NCI-H1048 (cell line): ENCODE measurements at places on chromosomes 2 and 18.
A peak's percentile ranks its signal among the peaks of the same experiment; 100 is the strongest.

DNA sequence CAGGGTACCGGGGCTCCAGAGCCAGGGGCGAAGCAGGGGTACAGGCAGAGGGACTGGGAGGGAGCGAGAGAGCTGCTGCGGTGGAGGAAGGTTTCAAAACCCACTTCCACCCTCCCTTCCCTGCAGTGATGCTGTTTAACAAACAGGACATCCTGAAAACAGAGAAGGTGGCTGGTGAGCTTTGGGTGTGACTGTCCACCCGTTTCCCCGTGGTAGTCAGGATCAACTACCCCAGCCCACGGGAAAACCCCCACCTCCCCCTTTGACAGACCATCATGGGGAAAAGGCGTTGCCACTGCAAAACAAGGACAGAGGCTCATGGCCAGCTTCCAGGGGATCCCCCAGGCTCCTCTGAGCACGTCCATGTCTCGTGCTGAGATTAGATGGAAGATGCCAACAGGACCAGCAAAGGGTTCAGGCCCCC, 12.9 kb downstream of the TMEM185B start:
- no peak for DNase-seq

GRCh38 chr2:105712981-105713596, 31.6 kb upstream of the NCK2 start:
- no peak for DNase-seq

DNA sequence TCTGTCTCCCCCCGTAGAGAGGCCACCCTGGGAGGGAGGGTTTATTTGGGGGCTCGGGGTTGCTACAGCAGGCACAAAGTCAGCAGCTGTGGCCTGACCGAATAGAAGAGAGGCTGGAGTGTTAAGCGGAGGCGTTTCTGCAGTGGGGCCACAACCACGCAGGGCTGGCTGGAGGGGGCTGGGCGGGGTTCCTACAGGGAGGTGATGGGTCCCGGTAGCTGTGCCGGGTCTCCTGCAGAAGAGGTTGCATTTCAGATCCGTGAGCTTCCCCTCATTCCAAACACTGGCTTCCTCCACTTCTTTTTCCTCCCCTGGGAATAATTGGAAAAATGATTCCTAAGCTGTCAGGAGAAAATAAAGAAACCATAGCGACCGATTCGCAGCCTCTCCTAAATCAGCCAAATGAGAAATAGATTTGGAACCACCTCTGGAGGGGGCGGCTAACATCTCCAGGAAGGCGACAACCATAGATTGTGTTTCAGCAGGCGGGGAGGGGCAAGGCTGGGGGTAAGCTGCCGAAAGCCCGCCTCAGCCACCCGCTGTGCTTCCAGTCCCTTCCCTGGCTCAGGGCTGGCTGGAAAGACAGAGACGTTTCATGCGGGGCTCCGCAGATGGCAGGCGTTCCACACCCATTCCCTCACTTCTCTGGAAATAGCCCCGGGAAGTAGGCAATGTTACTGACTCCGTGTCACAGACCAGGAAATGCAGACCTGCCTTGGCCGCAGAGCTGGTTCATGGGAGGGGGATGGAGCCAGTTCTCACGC, 85.6 kb upstream of the TAF1B start:
- no peak for DNase-seq

DNA sequence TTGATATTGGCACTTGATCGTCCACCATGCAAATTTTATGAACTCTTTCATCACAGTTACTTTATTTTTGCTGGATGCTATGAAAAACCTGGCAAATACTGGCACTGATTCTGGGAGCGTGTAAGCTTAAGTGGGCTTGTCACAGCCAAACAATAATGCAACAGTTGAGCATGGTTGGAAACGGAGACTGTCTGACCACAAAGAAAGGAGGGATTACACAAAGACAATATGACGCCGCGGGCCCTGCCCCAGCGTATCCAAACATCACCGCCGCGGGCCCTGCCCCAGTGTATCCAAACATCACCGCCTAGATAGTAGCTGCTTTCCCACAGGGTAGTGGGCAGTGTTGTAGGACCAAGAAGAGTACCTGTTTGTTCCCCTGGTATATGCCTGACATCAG, 135.9 kb downstream of the PRPF40A start:
- DNase-seq, result peak; percentile 11

- DNase-seq, result no peak
Measured at GRCh38 chr18:23277399-23277798, 142.1 kb downstream of the CABLES1 start.

- DNase-seq, result no peak
Measured at GRCh38 chr2:69291004-69291650, 95.9 kb downstream of the GFPT1 start.

DNA sequence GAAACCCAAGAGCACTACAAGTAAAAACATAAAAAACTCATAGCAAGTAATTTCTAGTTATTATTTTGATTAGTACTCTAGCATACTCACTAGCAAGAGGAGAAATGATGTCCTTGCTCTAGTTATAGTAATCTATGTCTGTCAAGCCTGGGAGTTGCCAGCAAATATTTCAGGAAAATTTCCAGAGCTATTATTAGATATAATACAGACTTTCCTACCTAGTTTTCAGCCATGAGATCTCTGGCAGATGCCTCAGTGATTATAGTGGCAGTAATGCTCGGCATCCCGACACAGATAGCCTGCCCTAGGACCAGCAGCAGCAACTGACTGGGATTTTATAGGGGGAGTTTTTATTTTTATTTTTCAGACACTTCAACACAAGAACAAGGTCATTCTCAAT, 224.4 kb downstream of the ZNF385B start:
- no peak for DNase-seq

- no peak for DNase-seq
Measured at GRCh38 chr18:37487400-37487867, 78.2 kb downstream of the CELF4 start.

DNA sequence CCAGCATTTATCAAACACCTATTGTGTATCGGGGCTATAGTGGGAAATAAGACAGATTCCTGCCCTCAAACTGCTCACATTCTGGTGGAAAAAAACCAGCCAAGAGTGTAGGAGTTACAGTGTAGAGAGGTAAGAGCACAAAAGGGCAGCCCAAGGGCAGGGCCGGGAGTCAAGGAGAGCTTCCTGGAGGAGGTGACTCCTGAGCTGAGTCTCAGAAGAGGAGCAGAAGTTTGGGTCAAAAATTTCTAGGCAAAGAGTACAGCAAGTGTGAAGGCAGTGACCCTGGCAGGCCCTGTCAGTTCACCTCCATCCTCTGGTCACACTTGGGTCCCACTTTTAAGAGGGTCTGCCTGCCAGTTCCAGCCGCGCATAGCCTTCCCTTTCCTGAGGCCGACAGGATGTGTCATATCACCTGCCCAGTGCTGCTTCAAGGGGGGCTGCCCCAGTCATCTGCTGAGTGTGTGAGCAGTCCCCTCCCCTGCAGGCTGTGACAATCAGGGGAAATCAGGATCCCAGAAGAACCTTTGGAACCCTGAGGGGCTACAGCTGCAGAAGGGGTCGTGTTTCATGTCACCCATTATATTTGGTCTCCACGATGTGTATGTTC, 118.4 kb downstream of the GLI2 start:
- DNase-seq, result no peak

GRCh38 chr2:179444056-179444455, 179.4 kb upstream of the SESTD1 start:
- no peak for DNase-seq

GRCh38 chr18:32815881-32816280, 43.1 kb upstream of the KLHL14 start:
- DNase-seq, result no peak

DNA sequence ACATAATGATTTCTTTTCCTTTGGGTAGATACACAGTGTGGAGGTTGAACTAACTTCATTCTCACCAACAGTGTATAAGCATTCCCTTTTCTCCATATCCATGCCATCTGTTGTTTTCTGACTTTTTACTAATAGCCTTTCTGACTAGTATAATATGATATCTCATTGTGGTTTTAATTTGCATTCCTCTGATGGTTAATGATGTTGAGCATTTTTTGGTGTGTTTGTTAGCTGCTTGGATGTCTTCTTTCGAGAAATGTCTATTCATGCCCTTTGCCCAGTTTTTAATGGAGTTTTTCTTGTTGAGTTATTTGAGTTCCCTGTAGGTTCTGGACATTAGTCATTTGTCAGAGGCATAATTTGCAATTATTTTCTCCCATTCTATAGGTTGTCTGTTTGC, 59.8 kb downstream of the MARCHF4 start:
- no peak for DNase-seq

DNA sequence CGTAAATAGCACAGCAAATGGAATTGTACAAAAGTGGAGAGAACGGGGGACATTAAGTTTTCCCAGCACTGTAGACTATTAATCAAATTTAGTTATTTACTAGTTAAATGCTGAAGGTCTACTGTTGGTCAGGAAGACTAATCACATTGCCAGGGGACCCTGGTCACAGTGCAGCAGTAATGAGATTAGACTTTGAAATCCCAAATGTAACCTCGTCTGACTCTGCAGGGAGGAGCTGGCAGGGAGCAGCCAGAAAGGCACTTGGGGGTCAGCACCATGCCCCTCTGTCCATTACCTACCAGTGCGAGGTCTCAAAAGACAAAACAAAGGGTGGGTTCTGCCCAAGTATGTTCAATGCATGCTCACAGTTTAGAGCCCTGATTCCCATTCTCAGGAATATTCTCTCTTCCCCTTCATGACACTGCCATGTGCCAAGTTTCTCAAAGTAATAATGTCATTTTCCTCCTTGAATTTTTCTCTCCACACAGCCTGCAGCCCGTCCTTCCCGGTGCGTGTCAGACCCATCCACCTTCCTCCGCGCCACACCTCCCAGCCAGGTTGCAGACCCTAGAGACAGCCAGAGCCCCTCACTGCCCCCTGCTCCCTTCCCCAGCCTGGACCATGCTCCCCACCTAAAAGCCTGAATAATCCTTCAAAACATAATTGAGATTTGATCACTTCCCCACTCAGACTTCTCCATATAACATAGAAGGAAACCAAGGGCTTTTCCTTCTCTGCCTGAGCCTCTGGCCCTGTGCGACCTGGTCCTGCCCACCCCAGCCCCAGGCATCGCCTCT, 52.5 kb downstream of the TMEM18 start:
- DNase-seq, result no peak

GRCh38 chr2:164127971-164128527, 392.2 kb upstream of the FIGN start:
- no peak for DNase-seq

DNA sequence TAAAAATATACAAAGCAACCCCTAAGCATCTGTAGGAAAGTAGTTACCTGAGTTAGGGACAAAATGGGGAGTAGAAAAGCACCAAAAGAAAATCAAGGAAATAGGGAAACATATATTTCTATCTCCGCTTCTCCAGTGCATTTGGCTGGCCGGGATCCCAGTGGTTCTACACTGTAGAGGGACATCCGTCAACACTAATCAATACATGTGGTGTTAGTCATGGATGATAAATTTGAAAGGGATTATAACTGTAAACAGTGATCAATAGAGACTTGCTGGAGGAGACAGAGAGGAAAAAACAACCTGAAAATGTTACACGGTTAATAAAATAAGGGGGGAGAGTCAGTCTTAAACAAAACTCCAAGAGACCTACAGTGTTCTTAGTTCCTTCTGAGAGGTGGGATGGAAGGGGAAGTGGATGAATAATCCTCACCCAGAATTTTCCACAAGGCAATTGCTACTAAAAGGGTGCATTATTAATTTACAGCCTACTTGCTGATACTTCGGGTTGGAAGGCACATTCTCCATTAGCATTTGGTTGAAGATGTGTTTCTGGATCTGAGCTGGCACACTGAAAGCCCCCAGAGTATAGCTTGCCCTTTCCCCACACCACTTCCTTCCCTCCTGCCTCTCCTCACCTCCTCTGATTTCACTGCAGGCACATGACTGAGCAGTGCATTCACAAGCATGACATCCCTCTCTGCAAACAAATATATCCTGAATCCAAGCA, 530.0 kb downstream of the BCL11A start:
- DNase-seq, result no peak

DNA sequence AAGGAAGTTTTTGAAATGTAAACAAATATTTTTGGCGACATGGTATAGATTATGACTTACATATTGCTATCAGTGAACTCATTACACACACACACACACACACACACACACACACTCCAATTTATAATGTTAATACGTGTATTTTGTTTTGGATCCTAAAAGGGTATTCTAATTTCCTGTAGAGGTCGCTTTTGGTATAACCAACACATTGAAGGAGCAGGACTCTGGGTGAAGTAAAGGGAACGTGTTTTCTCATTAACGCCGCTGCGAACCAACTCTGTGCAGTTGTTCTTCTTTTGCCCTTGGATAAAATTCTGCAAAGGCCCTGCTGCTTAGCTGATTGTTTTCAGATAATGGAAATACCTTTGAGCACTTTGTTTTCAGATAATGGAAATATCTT, 190.4 kb downstream of the PMAIP1 start:
- no peak for DNase-seq

GRCh38 chr2:190452433-190452832, 44.3 kb downstream of the MFSD6 start:
- DNase-seq, result no peak

DNA sequence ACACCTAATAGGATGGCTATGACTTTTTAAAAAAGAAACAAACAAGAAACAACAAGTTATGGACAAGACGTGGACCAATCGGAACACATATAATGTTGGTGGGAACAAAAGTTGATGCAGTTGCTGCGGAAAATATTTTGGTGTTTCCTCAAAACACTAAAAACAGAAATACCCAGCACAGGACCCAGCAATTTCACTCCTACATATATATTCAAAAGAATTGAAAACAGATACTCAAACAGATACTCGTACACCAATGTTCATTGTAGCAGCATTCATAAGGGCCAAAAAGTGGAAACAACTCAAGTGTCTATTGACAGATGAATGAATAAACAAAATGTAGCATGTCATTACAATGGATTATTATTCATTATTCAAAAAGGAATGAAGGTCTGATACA, 12.1 kb downstream of the CCDC141 start:
- DNase-seq, result no peak

DNA sequence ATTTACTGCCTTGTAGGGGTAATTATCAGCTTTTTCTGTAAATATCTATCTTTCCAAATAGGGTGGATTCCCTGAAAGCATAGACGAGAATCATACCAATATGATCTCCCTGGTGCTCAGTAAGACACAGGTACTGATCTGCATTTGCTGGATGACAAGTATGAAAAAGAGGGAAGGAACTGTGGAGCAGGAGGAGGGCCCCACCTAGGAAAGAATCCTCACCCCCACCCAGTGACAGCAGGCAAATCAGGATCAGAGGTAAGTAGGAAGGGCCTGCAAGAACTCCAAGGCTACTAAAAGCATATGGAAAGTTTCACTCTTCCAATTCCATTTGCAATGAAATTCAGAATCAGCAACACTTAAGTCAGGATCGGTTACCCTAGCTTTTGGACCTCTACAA, 42.3 kb downstream of the METTL8 start:
- DNase-seq, result no peak

GRCh38 chr18:50786864-50787263, 33.0 kb downstream of the MRO start:
- no peak for DNase-seq
